ENCODE measurements at places on chromosomes 6 and 20. TPM values are rescaled to one million over a fixed set of nuclear protein-coding genes. Genes with fewer than 3 reads are reported as not detected.

The TXLNB gene
- not detected for total RNA-seq

The HRH3 gene
- not detected for total RNA-seq

The FNDC1 gene
- 0.13 TPM for total RNA-seq

The PM20D2 gene
- total RNA-seq, result 13.9 TPM

The MMP24 gene
- 22.6 TPM for total RNA-seq

The MLN gene
- total RNA-seq, result not detected

The SLC13A3 gene
- not detected for total RNA-seq

The SNRPB2 gene
- 120 TPM for total RNA-seq

The FOXS1 gene
- total RNA-seq, result 0.17 TPM

All from A549 treated with Mapracorat at 1 μM for 4 hours (cell line).